Stimulated activated naive B cell treated with anti-CD40 and anti-IgM and Interleukin-4, amounts not matched to agents 10 μg/mL and 1 μg/mL and 100 μg/mL, for 72 hours (primary cell): ENCODE measurements at places on chromosomes 3 and 15.
A peak's percentile ranks its signal among the peaks of the same experiment; 100 is the strongest.

DNA sequence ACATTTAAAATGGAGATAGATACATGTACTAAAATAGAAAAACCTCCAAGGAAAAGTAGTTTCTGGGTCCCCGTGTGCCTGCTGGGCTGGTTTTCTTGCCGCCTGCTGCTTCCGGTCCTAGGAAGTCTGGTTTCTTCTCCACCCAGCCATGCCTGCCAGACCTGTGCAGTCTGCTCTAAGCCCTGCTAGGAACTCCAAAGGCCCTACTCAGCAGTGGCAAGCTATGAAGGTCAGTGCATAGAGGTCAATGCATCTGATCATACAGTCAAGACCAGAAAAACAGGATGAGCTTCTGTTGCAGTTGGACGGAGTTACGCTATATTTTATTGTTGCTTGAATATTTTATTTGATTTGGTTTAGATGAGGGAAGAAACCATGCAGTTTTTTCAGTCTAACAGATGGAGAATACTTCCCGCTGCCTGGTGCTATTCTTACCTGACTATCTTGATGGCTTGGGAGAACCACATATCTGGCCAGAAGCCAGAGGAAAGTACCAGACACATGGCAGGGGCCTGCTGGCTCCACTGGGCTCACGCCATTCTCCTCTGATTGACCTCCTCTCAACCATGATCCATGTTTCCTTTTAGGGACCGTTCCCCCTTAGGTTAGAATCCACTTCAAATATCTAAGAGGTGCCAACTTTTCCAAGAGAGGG lies 226.8 kb upstream of the ST8SIA2 start:
- no peak overlapping the region for H3K4me3 ChIP-seq
- H3K27ac ChIP-seq, result no peak overlapping the region
- H3K4me1 ChIP-seq, result no peaks in the 10 kb centered on the region
- no peaks in the 10 kb centered on the region for H3K27me3 ChIP-seq

- no peak for DNase-seq
- H3K4me3 ChIP-seq, result no peak within 1 kb of the TSS
- H3K36me3 ChIP-seq, result peaks cover 45% of the 10 kb centered on the region
- no peaks in the 10 kb centered on the region for H3K27me3 ChIP-seq
- H3K27ac ChIP-seq, result no peak within 1 kb of the TSS
Measured at GRCh38 chr15:65115086-65115485, at the start of gene UBAP1L. UBAP1L (minus strand) TSS chr15:65115200; CDS start chr15:65106215, 8,985 bp downstream.

DNA sequence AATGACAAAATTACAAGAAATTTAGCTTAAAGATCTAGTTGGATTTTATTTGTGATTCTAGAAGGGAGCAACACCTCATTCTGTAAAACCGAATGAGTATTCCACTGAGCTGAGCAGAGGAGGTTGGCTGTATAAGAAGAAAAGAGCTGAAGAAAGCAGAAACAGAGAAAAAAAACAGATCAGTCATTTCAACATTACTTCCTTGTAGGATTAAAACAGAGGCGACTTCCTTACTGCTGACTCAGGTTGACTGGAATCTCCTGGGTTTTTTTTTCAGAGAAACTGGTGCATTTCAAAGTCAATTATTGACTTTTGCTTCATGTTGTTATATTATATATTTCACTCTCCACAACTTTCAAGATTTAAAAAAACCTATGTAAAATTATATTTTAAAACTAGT lies 368.1 kb upstream of the UBE2E2 start:
- H3K4me1 ChIP-seq, result no peaks in the 10 kb centered on the region
- no peak overlapping the region for H3K4me3 ChIP-seq
- no peaks in the 10 kb centered on the region for H3K36me3 ChIP-seq
- no peak for DNase-seq
- no peak overlapping the region for H3K27ac ChIP-seq

DNA sequence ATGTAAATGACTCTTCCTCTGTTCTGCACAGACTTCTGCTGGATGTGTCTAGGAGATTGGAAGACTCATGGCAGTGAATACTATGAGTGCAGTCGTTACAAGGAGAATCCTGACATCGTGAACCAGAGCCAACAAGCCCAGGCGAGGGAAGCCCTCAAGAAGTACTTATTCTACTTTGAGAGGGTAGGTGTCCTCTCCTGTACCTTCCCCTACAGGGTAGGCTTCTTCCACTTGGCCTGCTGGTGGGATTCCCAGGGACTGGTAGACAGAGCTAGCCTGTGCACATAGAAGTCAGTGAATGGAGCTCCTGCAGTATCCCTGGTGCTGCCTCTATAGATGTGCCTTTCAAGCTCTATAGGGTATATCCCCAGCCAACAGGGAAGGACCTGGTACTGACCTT lies 10.6 kb upstream of the P4HTM start:
- no peak overlapping the region for H3K27ac ChIP-seq
- no peak overlapping the region for H3K4me3 ChIP-seq
- no peaks in the 10 kb centered on the region for H3K27me3 ChIP-seq
- no peak for DNase-seq
- H3K4me1 ChIP-seq, result no peaks in the 10 kb centered on the region
- H3K36me3 ChIP-seq, result peaks cover 33% of the 10 kb centered on the region

DNA sequence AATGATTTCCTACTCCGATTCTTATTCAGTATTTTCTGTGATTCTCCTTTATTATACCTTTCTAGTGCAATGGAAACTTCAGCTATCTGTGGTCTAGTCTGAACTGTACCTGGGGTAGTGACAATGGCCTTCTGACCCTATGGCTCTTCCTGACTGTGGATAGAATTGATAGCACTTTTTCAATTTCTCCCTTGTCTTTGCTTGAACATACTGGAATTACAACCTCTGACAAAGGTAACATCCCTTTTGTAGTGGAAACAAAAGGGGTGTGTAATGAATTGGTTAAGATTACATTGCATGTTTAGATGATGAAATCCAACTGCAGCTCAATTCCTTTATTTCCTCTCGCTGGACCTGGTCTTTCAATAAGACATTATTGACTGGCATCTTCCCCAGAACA lies 21.0 kb upstream of the SOX2 start:
- peaks cover 1% of the 10 kb centered on the region for H3K36me3 ChIP-seq
- no peak overlapping the region for H3K4me3 ChIP-seq
- peaks cover 9% of the 10 kb centered on the region for H3K4me1 ChIP-seq
- H3K27ac ChIP-seq, result no peak overlapping the region

- H3K27me3 ChIP-seq, result peaks cover 13% of the 10 kb centered on the region
- DNase-seq, result no peak
- no peaks in the 10 kb centered on the region for H3K36me3 ChIP-seq
- H3K27ac ChIP-seq, result no peak overlapping the region
Measured at GRCh38 chr3:122312826-122313225, 12.2 kb upstream of the CSTA start.

DNA sequence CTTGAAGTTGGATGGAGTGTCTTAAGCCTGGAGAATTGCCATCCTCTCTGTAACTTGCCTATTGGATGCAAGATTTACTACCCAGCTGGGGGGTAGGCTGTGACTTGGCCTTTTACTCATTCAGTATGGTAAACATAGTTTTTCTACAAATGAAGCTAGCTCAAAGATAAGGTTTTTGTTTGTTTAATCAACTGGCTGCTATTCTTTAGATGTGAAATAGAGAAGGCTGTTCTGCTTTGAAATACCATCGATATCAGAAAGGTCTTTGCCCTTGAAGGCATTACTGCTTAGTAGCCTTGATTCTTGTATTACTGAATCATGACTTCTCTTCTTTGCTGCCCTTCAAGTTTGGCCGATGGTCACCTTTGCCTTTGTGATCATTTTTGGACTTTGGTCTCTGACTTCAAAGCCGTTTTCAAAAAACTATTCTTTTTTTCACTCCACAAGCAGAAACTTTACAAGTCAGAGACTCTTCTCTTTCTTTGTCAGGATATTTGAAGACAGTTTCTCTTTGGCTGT lies 83.1 kb downstream of the GAP43 start:
- H3K27me3 ChIP-seq, result peaks cover 16% of the 10 kb centered on the region
- H3K27ac ChIP-seq, result no peak overlapping the region
- no peaks in the 10 kb centered on the region for H3K36me3 ChIP-seq
- no peaks in the 10 kb centered on the region for H3K4me1 ChIP-seq
- DNase-seq, result no peak

DNA sequence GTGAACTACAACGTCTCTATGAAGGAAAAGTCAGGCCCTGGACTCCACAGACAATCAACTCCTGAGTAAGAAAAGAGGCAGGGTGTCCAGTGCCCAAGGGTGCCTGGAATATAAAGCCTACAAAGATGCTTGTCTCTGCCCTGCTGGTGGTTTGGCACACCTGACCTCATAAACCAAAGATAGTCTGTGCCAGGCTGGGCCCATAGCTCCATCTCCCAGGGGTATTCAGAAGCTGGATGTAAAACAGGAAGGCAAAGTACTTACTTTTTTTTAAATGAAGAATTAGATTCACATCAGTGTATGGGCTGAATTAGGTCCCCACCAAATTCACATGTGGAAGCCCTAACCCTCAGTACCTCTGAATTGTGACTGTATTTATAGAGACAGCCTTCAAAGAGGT lies 66.6 kb upstream of the HERC1 start:
- peaks cover 5% of the 10 kb centered on the region for H3K27me3 ChIP-seq
- no peak for DNase-seq
- H3K36me3 ChIP-seq, result peaks cover 3% of the 10 kb centered on the region
- peaks cover 40% of the 10 kb centered on the region for H3K4me1 ChIP-seq

DNA sequence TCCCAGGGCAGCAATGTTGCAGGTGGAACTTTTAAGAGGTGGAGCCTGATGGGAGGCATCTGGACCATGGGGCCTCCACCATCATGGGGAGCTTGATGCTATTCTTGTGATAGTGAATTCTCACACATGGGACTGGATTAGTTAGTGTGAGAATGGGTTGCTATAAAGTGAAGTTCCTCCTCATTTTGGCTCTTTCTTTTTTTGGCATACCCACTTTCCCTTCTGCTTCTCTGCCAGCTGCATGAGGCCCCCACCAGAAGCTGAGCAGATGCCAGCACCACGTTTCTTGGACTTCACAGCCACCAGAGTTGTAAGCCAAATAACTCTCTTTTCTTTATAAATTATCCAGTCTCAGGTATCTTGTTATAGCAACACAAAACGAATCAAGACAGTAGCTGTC lies 101.0 kb downstream of the PEX5L start:
- no peak overlapping the region for H3K27ac ChIP-seq
- no peaks in the 10 kb centered on the region for H3K36me3 ChIP-seq
- no peak overlapping the region for H3K4me3 ChIP-seq
- DNase-seq, result no peak
- H3K4me1 ChIP-seq, result no peaks in the 10 kb centered on the region

DNA sequence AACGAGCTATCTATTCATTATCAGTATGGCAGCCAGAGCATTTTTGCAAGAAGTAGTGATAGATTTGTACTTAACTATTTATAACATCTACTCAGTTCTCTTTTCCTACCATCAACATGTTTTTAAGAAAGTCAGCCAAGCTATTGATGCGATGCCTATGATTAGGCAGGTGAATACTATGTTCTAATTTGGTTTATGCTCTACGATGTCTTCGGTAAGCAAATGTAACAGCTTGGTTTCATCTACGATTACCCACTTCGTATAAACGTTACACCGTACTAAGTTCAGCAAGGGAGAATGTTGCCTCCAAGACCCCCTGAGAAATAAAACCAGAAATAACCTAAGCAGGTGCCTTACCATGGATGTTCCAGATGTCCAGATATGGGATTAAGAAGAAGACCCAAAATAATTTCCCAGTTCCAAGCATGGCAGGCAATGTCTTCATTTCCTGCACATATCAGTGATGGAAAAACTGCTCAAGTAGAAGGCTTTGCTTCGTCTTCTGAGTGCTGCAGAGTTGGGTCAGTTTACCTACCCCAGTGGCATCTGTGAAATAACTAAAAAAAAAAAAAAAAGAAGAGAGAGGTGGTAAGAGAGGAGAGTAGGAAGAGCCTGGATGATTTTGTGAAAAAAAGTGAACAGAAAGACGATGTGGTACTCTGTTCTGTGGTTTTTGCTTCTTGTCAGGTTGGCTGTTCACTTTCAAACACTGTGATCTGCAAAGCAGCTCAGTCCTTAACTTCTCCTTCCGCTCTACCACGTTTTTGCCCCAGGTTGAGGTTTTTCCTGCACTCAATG lies at the start of gene BTLA:
Gene BTLA, minus strand, starts transcription at position 559 of the 798 bp plus-strand sequence. Its CDS starts 114 bp downstream, at position 445.
- H3K36me3 ChIP-seq, result peaks cover 34% of the 10 kb centered on the region
- H3K27me3 ChIP-seq, result no peaks in the 10 kb centered on the region
- peak within 1 kb of the TSS; percentile 98 for H3K4me3 ChIP-seq
- peak within 1 kb of the TSS; percentile 99 for H3K27ac ChIP-seq
- DNase-seq, result no peak
- peaks cover 39% of the 10 kb centered on the region for H3K4me1 ChIP-seq

GRCh38 chr15:69072906-69073305 lies 58.4 kb downstream of the NOX5 start:
- no peak for DNase-seq
- H3K4me3 ChIP-seq, result no peak overlapping the region
- peaks cover 3% of the 10 kb centered on the region for H3K36me3 ChIP-seq
- H3K27me3 ChIP-seq, result peaks cover 60% of the 10 kb centered on the region
- H3K4me1 ChIP-seq, result peaks cover 18% of the 10 kb centered on the region

DNA sequence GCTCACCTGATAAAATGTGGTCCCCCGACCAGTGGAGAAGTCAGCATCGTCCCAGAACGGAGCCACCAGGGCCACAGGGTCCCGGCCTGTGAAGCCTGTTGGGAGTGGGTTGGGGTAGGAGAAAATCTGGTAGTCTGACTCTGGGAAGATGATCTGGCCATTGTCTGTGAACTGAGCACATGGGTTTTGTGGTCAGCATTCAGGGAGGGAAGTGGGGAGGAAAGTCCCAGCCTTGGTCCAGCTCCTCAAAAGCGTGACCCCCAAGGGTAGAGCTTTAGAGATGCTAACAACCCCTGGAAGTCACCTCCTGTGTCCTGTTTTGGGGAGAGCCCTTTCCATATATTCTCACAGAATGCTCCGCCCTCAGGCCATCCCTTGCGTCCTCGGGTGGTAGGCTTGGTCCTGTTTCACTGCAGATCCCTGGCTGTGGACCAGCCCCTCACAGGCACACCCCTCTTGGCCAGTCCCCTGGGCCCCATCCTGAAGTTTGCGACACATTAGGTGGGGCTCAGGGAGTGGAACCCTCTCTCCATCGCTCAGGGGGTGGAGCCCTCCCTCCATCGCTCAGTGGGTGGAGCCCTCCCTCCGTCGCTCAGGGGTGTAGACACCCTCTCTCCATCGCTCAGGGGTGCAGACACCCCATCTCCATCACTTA lies 40.0 kb downstream of the MUC4 start:
- no peak for DNase-seq
- H3K27ac ChIP-seq, result no peak overlapping the region
- no peaks in the 10 kb centered on the region for H3K4me1 ChIP-seq
- H3K36me3 ChIP-seq, result no peaks in the 10 kb centered on the region

DNA sequence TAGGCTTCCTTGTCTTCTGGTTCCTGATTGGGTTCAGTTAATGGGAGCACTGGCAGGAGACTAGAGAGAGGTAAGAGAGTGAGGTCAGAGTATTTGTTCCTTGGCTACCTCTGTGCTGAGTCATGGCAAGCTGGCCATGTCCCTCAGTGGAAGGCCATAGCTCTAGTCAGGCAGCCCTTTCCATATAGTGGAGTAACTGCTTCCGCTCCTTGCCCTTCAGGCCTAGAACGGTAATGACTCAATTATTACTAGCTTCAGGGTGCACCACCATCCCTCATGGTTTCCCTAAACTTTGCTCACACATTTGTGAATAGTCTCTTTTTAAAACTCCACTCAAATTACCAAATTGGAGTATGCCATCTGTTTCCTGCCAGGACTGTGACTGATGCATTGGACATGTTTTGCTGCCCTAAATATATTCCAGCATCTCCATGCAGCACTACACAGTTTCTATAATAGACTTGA lies 10.5 kb upstream of the ANO10 start:
- DNase-seq, result no peak
- H3K4me3 ChIP-seq, result no peak overlapping the region
- H3K27ac ChIP-seq, result no peak overlapping the region
- H3K27me3 ChIP-seq, result peaks cover 19% of the 10 kb centered on the region
- H3K36me3 ChIP-seq, result peaks cover 7% of the 10 kb centered on the region

- no peaks in the 10 kb centered on the region for H3K4me1 ChIP-seq
- no peak for DNase-seq
- no peaks in the 10 kb centered on the region for H3K27me3 ChIP-seq
Measured at GRCh38 chr3:147945968-147946519, 536.9 kb downstream of the ZIC1 start.

- peaks cover 15% of the 10 kb centered on the region for H3K4me1 ChIP-seq
- no peaks in the 10 kb centered on the region for H3K36me3 ChIP-seq
- no peak overlapping the region for H3K4me3 ChIP-seq
Measured at GRCh38 chr15:69810431-69811354, 287.0 kb downstream of the TLE3 start.
